ENCODE measurements at places on chromosomes 3 and 15.

DNA sequence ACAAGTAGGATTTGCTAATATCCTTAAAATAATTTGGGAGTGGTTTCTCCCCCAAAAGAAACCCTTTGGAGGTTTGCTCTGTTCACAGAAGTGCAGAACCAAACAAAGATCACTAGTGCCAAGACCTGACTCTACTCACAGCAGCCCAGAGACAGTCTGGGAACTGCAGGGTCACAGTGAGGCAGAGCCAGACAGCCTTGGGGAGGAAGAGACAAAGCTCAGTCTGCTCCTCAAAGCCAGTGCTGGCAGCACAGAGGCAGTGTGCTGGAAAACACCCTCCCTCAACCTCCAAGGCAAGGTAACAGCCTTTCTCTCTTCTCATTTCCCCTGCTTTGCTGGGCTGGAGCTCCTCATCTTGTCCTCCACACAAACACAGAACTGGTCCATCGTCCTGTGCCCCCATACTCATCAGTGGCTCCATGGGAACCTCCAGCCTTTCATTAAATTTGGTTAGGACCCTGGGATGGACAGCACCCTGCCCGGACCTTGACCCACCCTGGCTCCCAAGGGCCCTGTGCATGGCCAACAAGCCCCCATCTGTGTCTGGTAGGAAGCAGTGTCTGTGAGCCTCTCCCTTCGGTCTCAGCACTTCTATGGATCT is 12.6 kb downstream of the RAB6B start:
- no peak for DNase-seq

- DNase-seq = no peak
Measured at GRCh38 chr3:124972457-124972856, 37.9 kb upstream of the MUC13 start.

DNA sequence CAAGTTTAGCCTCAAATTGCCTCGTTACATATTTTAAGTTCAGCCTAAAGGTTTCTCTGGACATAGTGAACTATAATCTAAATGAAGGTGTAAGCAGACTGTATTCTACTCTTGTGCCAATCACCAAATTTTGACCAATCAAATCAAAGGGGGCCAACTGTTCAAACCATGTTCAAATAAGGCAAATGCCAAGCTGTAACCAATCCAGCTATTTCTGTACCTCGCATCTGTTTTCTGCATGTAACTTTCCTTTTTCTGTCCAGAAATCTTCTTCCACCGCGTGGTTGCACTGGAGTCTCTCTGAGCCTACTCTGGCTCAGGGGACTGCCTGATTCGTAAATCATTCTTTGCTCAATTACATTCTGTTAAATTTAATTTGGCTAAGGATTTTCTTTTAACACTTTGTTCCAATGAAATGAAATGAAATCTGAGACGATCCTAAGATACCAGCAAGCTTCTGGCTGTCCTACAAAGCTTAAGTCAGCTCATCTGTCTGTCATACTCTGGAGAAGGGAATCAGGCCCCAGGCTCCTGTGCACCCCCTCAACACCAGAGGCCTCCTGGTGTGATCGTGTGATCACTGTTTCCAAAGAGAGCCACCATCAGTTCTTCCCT is 53.2 kb upstream of the ZNF148 start:
- DNase-seq = no peak

DNA sequence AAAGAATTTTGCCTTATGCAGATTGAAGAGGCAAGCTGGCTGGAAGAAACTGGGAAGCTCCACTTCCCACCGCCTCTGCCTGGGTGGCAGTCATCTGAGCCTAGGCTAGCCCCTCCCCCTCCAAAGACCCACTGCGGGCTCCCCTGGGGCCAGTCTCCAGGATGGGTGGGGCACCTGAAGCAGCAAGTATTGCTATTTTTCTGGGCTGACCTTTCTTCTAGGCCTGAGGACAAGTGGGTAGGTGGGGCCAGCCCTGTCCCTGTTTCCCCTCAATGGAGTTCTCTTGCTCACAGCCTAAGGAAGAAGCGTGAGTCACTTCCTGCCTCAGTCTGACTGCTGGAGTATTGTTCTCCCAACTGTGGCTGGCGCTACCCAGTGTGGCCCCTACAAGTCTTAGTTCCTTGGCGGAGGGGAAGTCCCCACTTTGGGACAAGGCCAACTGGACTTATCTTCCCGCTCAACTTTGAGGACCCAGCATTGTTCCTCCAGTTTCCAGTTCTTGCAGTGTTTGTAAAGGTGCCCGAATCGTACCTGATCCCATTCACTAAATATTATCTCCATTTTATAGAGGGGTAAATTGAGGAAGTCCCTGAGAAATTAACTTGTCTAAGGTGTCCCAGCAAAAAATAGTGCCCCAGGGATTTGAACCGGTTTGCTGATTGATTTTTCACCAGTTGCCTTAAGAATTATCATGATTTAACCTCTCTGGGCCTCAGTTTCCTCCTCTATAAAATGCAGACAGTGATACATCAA is 1.4 kb downstream of the FURIN start:
- peak; percentile 82 for DNase-seq

DNA sequence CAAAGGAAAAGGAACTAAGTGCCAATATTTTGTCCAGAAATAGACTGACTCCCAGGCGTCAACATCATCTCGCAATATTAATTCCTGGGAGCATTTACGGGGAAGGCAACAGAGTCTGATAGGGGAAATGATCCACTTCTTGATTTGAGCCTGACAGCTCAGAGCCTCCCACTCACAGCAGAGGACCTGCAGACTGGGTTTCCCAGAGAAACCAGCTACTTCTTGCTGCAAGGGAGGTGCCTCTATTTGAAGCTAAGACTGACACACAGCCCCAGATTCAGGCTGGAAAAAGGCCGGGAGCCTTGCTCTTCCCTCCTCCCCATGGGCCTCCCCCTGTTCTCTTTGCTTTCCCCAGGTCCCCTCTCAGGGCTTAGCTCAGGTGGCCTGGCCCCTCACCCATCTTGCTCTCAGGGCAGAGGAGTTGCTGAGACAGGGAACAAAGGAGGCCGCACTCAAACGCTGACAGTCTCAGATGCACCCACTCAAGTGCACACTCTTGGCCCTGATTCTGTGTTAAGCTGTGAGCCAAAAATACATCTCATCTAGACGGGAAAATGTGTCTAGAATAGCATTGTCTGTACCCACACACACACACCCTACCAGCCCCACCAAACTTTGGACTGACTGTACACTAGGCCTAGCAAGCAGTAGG is 49.8 kb upstream of the DCLK3 start:
- no peak for DNase-seq

- DNase-seq = no peak
Measured at GRCh38 chr3:40829876-40830275, 305.1 kb downstream of the ZNF621 start.

GRCh38 chr3:100207886-100208285 is 52.9 kb upstream of the TBC1D23 start:
- no peak for DNase-seq

DNA sequence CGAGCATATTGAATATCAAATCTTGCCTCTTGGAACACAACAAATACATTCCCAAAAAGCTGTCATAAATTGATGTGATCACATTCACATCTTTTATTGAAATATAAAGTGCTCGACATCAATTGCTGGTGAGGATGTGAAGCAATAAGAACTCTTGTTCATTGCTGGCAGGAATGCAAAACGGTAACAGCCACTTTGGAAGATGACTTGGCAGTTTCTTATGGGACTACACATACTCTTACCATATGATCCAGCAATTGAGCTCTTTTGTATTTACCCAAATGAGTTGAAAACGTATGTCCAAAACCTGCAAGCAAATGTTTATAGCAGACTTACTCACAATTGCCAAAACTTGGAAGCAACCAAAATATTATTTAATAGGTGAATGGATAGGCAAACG is 234.9 kb downstream of the CACNA2D3 start:
- DNase-seq = peak; percentile 4

All from fibroblast of skin of right quadriceps (primary cell).